ENCODE measurements at places on chromosomes 4 and X.

- H3K27ac ChIP-seq: no peak overlapping the region
- H3K27me3 ChIP-seq: no peaks in the 10 kb centered on the region
- H3K36me3 ChIP-seq: no peaks in the 10 kb centered on the region
- no peaks in the 10 kb centered on the region for H3K4me1 ChIP-seq
- no peak for DNase-seq
These were observed 413.4 kb downstream of the PACRGL start for GRCh38 chr4:21113496-21114223.

DNA sequence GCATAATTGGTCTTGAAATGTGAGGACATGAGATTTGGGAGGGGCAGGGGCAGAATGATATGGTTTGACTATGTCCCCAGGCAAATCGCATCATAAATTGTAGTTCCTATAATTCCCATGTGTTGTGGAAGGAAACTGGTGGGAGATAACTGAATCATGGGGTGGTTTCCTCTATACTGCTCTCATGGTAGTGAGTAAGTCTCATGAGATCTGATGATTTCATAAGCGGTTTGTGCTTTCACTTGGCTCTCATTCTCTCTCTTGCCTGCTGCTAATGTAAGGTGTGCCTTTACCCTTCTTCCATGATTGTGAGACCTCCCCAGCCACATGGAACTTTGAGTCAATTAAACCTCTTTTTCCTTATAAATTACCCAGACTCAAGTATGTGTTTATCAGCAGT, 2595.9 kb downstream of the PCDH7 start:
- DNase-seq: no peak
- no peaks in the 10 kb centered on the region for H3K4me1 ChIP-seq
- H3K4me3 ChIP-seq: no peak overlapping the region
- H3K27me3 ChIP-seq: no peaks in the 10 kb centered on the region
- no peaks in the 10 kb centered on the region for H3K36me3 ChIP-seq

- DNase-seq: no peak
- H3K27me3 ChIP-seq: peaks cover 34% of the 10 kb centered on the region
- no peak overlapping the region for H3K27ac ChIP-seq
- H3K4me1 ChIP-seq: no peaks in the 10 kb centered on the region
- H3K36me3 ChIP-seq: no peaks in the 10 kb centered on the region
These were observed 3.2 kb downstream of the NAT8L start for GRCh38 chr4:2062168-2062807.

GRCh38 chr4:107120661-107121060, 84.5 kb upstream of the DKK2 start:
- H3K27ac ChIP-seq: no peak overlapping the region
- no peak overlapping the region for H3K4me3 ChIP-seq
- no peaks in the 10 kb centered on the region for H3K36me3 ChIP-seq
- H3K4me1 ChIP-seq: no peaks in the 10 kb centered on the region
- no peaks in the 10 kb centered on the region for H3K27me3 ChIP-seq

DNA sequence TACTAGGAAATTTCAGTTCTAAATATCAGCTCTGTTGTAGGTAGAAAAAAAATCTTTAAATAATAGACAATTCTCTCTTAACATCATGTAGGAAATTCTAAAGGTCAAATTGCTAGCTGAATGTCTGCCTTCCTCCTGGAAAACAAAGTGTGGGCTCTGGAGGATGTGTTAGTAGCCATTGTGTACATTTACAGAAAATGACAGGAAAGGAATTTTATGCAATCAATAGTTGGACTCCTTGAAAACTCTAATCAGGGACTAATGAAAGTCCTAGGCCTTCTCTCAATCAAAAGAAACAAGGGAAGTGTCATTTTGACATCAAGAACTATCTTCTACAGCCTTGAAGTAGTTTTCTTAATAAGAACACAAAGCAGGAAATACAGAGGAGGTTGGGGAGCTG, 174.6 kb downstream of the ANKRD50 start:
- no peak overlapping the region for H3K4me3 ChIP-seq
- no peaks in the 10 kb centered on the region for H3K27me3 ChIP-seq
- no peaks in the 10 kb centered on the region for H3K36me3 ChIP-seq
- no peak for DNase-seq
- H3K4me1 ChIP-seq: no peaks in the 10 kb centered on the region

DNA sequence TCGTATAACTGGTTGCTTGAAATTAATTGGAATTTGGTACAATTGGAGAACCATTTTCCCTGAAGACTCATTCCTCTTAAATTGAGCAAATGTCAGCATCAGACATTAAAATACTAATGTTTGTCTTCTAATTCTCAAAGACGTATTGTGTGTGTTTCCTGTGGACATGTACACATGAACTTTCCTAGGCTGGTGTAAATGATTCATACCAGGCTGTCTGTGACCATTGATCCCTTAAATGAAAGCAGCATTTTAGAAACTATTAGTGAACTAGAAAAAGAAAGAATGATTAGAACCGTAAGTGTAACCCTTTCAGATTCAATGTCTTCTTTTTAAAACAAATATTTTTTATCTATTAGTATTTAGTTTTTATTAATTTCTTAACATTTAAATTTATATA, 332.9 kb downstream of the PPP3CA start:
- H3K36me3 ChIP-seq: no peaks in the 10 kb centered on the region
- H3K27ac ChIP-seq: no peak overlapping the region
- H3K27me3 ChIP-seq: no peaks in the 10 kb centered on the region

- H3K4me3 ChIP-seq: no peak overlapping the region
- H3K36me3 ChIP-seq: no peaks in the 10 kb centered on the region
- no peak for DNase-seq
- H3K27me3 ChIP-seq: no peaks in the 10 kb centered on the region
- H3K4me1 ChIP-seq: no peaks in the 10 kb centered on the region
These were observed 322.9 kb downstream of the BCOR start for GRCh38 chrX:39774774-39775328.

DNA sequence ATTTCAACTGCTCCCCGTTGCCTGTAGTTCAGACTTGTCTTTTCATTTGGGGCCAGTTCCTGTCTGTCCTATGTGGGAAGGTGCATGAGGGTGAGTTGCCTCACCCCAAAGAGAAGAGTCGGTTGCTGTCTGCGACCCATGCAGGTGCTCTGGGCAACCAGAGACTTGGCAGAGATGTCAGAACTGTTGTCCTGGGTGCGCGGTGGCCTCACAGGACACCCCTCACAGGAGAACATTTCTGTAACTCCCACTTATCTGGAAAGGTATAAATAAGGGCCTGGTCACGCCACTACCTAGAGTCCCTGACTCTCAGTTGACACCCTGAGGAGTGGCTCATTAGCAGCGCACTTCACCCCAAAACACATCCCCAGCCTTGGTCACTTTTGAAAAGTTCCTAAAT, 9.7 kb upstream of the NAT8L start:
- H3K27ac ChIP-seq: no peak overlapping the region
- H3K27me3 ChIP-seq: peaks cover 43% of the 10 kb centered on the region
- H3K36me3 ChIP-seq: no peaks in the 10 kb centered on the region
- DNase-seq: peak; percentile 36

DNA sequence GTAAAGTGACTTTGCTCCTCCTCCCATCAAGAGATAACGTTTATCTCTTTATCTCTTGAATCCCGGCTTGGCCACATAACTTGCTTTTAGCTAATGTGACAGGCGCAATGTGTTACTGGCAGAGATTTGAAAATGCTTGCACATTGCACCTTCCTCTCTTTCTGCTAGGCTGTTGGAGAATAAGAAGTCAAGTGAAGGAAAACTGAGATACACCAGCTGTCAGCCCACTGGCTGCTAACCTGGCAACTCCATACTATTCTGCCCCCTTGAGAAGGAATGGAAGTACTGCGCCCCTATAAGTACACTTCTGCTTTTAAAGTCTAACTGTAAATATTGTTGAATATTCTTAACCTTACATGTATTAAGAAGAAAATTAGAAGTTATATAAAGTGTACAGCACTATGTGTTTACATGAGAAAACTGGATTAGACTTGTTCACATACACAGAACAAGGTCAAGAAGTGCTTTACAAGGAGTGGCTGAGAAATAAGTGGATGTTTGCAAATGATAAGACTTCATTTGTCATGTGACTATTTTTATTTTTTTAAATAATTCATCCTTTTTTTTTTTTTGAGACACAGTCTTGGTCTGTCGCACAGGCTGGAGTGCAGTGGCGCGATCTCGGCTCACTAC, 424.5 kb upstream of the CTSO start:
- no peaks in the 10 kb centered on the region for H3K36me3 ChIP-seq
- no peak for DNase-seq

- H3K27me3 ChIP-seq: no peaks in the 10 kb centered on the region
- H3K27ac ChIP-seq: no peak overlapping the region
- H3K4me1 ChIP-seq: peaks cover 6% of the 10 kb centered on the region
These were observed 5.9 kb downstream of the BCOR start for GRCh38 chrX:40091691-40092421.

DNA sequence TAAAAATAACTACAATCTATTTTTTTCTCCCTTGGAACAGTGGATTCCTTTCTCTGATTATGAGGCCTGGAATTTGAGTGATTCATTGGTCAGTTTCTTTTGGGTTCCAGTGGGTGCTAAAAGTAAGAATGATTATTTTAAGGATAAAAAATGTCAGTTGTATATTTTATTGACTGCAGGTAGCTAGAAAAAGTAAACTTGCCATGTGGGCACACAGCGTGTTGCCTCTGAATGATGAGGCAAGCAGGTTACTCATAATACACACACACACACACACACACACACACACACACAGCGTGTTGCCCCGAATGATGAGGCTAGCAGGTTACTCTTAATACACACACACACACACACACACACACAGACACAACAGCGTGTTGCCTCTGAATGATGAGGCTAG, 13.8 kb downstream of the GALNT7 start:
- H3K27me3 ChIP-seq: no peaks in the 10 kb centered on the region
- peaks cover 16% of the 10 kb centered on the region for H3K4me1 ChIP-seq
- no peak overlapping the region for H3K27ac ChIP-seq
- H3K36me3 ChIP-seq: no peaks in the 10 kb centered on the region

- peaks cover 3% of the 10 kb centered on the region for H3K4me1 ChIP-seq
- no peak overlapping the region for H3K27ac ChIP-seq
- no peak overlapping the region for H3K4me3 ChIP-seq
- H3K27me3 ChIP-seq: no peaks in the 10 kb centered on the region
- H3K36me3 ChIP-seq: no peaks in the 10 kb centered on the region
These were observed 283.4 kb downstream of the BCOR start for GRCh38 chrX:39814391-39814790.

DNA sequence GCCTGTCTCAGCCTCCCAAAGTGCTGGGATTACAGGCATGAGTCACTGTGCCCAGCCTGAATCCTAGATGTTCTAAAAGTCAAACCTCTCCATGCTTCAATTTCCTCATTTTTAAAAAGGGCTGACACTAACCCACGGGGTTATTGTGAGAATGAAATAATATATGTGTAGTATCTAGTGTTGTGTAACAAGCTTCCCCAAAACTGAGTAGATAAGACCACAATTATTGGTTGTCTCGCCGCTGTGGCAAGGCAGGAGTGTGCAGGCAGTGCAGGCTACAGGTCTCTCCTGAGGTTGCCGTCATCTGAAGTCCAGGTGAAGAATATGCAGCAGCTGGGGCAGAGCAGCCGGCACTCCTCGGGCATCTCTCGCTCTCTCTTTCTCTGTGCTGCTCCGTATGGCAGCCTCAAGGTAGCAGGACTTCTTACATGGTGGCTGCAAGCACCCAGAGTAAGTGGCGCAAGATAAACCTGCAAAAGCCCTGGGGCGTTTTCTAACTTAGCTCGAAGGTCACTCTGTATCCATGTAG, 30.9 kb downstream of the RAB33B start:
- DNase-seq: no peak
- no peak overlapping the region for H3K27ac ChIP-seq
- H3K4me1 ChIP-seq: no peaks in the 10 kb centered on the region
- no peaks in the 10 kb centered on the region for H3K27me3 ChIP-seq
- H3K4me3 ChIP-seq: no peak overlapping the region

DNA sequence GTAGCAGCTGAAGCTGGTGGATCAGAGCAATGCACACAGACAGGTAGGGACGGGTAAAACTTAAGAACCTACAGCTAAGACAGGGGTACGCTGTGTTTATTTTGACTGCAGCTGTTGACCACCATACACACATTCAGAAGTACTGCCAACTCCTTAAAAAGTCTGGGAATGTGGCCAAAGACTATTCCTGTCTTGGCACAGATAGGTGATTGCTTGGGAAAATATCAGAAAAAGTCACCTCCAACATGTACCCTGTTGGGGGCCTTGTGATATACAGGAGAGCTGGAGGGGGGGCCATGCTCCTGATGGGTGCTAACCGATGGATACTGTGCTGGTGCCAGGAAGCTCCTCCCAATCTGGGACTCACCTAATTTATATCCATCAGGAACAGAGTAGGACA, 121.2 kb downstream of the VCX2 start:
- H3K27ac ChIP-seq: no peak overlapping the region
- H3K4me1 ChIP-seq: no peaks in the 10 kb centered on the region
- no peaks in the 10 kb centered on the region for H3K27me3 ChIP-seq

DNA sequence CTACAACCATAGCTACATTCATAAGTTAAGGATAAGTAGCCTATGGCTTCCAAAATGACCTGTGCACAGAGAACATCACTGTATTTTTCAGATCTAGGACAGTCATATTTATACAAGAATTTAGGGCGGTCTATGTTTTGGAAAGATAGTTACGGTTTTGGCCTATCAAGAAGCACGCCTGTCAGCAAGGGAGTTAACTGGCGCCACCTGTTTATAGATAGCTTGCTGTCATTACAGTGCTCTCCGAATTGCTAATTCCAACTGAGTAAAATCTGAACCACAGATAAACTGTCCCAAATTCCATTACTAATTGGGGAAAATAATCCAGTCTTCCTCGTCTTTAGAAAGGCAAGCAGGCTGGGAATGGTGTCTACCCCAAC, 646 bp downstream of the ABCB7 start:
- peak overlapping the region; percentile 85 for H3K27ac ChIP-seq
- H3K27me3 ChIP-seq: no peaks in the 10 kb centered on the region
- H3K36me3 ChIP-seq: no peaks in the 10 kb centered on the region
- H3K4me3 ChIP-seq: peak overlapping the region; percentile 64
- DNase-seq: no peak

- DNase-seq: no peak
- H3K27ac ChIP-seq: no peak overlapping the region
- H3K36me3 ChIP-seq: no peaks in the 10 kb centered on the region
- no peaks in the 10 kb centered on the region for H3K27me3 ChIP-seq
These were observed 2.9 kb upstream of the REELD1 start for GRCh38 chr4:146211440-146211839.

DNA sequence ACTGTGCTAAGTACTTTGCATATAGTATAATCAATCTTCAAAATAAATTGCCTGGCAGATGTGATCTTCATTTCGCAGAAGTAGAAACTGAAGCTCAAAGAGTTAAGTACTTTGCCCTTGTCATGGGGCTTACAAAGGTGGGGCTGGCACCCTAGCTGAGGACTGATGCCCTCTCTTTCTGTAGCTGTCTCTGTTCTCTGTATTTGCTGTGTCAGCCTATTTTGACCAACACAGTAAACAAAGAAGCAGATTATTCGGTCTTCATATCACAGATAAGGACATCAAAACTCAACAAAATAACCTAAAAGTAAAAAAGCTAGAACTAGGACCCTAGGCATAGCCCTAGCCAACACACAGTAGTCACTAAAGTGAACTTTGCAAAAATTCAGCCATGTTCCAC, 570.5 kb upstream of the TENM3 start:
- H3K27me3 ChIP-seq: no peaks in the 10 kb centered on the region
- H3K4me1 ChIP-seq: no peaks in the 10 kb centered on the region
- no peak overlapping the region for H3K27ac ChIP-seq
- no peak for DNase-seq
- no peak overlapping the region for H3K4me3 ChIP-seq
